ENCODE measurements at places on chromosomes 1 and 21. TPM values are rescaled to one million over a fixed set of nuclear protein-coding genes. Genes with fewer than 3 reads are reported as not detected.

DNA sequence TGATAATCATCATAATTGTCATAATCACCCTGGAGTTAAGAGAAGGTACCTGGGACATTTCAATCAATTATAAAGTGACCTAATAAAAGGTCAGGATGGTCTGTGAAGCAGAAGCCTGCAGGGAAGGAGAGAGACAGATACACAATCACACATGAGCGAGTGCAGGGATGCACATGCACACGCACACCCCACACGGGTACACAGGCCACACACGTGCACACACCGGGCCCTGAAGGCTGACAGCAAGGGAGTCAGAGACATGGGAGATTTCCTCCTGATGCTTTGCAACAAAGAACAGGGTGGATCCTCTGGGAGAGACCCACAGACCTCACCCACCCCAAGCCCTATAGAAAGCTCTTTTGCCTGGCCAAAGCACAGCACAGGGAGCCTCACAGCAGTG, 82.3 kb upstream of the ZC3H12A start:
- no peak for DNase-seq

- no peak for DNase-seq
These were observed 99.1 kb downstream of the JAK1 start for GRCh38 chr1:64867266-64867665.

DNA sequence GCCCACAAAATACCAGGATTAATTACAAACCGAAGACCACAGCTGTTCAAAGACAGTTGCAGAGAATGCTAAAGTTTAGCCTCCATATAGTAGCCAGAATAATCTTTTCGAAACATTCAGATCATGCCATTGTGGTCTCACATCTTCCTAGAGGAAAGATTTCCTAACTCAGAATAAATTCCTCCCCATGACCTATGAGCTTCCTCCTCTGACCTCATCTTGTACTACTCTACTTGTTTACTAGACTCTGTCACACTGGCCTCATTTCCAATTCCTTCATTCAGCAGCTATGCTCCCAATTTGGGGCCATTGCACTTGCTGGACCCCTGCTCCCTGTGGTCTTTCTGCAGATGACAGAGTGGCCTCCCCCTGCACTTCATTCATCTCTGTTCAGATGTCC, 71.8 kb upstream of the LRRC53 start:
- no peak for DNase-seq

GRCh38 chr1:5617179-5617520, 375.1 kb downstream of the NPHP4 start:
- no peak for DNase-seq

Gene PCP4L1
- 0.91 TPM for polyA plus RNA-seq

DNA sequence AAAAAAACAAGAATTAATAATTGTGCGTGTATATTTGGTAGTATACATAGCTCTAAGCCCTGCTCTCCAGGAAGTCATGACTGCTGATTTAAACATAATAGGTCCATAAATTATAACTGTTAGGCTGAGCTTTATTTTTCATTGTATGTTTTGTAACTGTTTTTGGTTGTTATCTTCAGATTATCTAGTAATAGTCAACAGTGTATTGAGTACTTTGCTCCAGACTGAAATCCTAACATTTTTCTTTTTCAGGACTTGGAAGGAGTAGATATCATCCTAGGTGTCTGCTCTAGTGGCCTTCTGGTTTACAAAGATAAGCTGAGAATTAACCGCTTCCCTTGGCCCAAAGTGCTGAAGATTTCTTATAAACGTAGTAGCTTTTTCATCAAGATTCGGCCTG, 90.9 kb downstream of the TMEM200B start:
- DNase-seq, result no peak

Gene CRNN
- not detected for polyA plus RNA-seq

- DNase-seq, result no peak
These were observed 376.5 kb downstream of the SETD4 start for GRCh38 chr21:35683664-35684304.

- DNase-seq, result no peak
These were observed 22.7 kb upstream of the EYA3 start for GRCh38 chr1:28111157-28111556.

Gene CAMK1G
- polyA plus RNA-seq, result 6.6 TPM

All from right renal pelvis (tissue), 4 donors.